NCI-H1092 (cell line): ENCODE measurements at places on chromosomes 16 and 17.

DNA sequence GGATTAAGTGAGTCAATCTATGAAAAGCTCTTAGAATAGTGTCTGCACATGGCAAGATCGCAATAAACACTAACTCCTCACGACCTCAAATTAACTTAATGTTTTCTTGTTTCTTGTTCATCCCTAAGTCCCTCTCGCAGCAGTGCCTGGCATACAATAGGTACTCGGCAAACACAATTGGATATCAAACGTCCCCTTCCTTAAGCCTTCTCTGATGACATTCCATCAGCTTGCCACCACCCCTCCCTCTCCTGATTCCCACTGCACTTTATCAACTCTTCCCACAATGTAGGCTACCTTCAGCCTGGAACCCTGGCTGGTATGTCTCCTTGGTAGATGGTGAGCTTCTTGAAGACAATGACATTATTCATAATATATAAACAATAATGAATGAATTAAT, 33.3 kb downstream of the CCDC42 start:
- DNase-seq = no peak

DNA sequence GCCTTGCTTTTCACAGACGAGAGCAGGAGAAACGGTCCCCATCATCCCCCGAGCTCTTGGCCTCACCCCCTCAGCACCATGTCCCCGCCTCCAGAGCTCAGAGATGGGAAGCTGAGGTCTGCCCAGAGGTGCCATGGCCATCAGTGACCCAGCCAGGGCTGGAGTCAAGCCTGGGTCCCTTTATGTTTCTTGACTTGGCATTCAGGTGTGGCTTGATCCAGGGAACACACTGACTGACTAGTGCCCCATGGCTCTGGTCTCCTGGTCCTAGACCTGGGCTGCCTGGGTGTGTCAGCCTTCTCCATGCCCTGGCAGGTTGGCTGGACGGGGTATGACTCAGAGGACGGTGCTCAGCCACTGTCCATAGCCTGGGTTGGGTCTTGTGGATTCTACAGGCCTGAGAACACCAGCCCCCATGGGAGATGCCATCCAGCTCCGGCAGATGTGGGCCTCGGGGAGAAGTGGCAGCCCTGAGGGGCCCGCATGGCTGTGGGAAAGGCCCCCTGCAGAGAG, 54.2 kb downstream of the ZFPM1 start:
- no peak for DNase-seq

GRCh38 chr17:4110152-4110551, 32.7 kb downstream of the ZZEF1 start:
- no peak for DNase-seq

GRCh38 chr16:79605999-79606398, 5.5 kb upstream of the MAF start:
- no peak for DNase-seq

DNA sequence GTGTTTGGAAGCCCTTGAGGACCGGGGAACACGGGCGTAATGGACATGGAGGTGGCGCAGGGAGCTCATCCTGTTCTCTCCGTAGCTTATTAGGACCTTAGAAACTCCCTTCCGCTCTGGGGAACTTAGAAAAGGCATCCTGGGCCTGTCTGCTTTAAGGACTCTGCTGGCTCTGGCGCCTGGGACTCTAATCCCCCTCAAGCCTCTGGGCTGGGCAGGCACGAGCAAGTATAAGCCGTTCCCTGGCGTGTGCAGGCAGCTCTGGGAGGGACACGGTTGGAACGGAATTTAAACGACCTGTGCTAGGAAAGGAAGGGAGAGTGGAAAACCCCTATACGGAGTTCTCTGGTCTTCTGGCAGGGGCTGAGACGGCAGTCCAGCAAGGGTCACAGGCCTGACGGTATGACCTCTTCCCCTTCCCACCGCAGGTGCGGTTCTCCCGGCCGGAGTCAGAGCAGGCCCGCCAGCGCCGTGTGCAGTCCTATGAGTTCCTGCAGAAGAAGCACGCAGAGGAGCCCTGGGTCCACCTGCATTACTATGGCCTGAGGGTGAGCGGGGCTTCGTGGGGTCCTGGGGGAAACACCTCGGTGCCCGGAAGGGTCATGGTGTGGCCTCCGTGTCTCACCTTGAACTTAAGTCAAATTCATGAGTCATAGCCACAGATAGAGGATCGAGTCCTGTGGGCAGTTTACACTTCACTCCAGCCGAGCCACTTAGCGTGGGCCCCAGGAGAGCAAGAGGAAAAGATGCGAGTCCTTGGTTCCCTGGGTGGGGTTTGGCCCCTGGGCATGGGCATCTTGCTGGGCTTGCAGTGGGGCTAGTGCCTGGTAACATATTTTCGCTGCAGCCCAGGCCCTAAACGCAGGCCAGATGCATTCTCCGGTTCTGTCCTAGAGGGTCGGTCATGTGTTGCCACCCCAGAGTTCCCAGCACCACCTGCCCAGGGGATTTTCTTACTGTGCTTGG, 17.7 kb downstream of the POLR3E start:
- DNase-seq = no peak

- no peak for DNase-seq
Measured at GRCh38 chr17:68238164-68238870, 9.5 kb upstream of the AMZ2 start.

- no peak for DNase-seq
Measured at GRCh38 chr17:66557886-66558285, 255.5 kb downstream of the PRKCA start.

- no peak for DNase-seq
Measured at GRCh38 chr17:62134397-62134796, 69.3 kb upstream of the MED13 start.

GRCh38 chr17:77676237-77676661, 282.3 kb upstream of the TNRC6C start:
- DNase-seq = no peak

- DNase-seq = no peak
Measured at GRCh38 chr17:76272541-76273444, 7.6 kb downstream of the UBALD2 start.

DNA sequence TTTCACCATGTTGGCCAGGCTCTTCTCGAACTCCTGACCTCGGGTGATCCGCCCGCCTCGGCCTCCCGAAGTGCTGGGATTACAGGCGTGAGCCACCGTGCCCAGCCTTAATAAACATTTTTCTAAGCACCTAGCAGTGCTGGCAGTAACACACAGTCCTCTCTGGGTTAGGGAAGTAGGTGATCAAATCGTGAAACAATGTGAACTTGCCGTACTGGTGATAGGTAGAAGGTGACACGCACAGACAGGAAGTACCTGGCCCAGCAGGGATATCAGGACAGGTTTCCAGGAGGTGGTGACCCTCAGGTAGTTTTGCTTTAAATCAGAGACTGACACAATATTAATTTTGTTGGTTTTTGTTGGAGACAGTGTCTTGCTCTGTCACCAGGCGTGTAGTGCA, 4.5 kb downstream of the PLD2 start:
- DNase-seq = no peak

DNA sequence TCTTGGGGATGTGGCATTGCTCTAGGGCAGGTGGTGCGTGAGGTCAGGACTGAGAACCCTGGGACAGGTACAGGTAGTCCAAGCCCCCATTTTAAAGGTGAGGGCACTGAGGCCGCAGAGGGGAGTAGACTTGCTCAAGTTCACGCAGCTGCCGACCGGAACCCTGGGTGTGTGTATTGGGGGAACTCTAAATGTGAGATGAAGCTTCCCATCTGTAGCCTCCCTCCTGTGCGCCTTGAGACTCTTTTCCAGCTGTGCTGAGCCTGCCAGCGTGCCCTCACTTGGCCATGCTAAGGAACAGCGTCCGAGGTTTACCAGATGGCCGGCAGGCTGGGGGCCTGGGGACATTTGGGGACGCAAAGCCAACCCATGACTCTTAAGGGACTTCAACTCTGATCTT, 79.0 kb upstream of the CDC42EP4 start:
- no peak for DNase-seq

DNA sequence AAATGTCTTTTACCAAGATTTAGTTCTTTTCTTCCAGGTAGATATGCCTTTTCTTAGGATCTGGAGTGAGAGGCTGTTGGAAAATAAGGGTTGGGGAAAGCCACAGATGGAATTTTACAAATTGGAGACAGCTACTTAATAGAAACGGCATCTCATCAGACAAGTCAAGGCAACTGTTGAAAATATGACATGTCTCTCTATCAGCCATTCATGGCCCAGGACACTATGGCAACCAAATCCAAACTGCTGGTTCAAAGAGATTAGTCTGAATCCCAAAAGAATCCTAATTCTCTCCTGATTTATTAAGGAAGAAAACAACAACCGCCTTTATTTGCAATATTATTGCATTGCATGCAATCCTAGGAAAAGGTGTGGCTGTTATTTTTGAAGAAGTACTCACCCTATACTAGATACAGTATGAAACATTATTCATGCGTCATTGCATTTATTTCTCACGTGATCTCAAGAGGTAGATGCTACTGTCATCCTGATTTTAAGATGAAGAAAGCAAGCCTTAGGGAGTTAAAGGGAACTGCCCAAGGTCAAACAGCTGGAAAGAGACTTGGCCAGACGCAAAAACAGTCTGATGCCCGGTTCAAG, 12.6 kb upstream of the CEP20 start:
- DNase-seq = no peak

GRCh38 chr16:54143934-54144571, 142.5 kb downstream of the IRX3 start:
- no peak for DNase-seq

DNA sequence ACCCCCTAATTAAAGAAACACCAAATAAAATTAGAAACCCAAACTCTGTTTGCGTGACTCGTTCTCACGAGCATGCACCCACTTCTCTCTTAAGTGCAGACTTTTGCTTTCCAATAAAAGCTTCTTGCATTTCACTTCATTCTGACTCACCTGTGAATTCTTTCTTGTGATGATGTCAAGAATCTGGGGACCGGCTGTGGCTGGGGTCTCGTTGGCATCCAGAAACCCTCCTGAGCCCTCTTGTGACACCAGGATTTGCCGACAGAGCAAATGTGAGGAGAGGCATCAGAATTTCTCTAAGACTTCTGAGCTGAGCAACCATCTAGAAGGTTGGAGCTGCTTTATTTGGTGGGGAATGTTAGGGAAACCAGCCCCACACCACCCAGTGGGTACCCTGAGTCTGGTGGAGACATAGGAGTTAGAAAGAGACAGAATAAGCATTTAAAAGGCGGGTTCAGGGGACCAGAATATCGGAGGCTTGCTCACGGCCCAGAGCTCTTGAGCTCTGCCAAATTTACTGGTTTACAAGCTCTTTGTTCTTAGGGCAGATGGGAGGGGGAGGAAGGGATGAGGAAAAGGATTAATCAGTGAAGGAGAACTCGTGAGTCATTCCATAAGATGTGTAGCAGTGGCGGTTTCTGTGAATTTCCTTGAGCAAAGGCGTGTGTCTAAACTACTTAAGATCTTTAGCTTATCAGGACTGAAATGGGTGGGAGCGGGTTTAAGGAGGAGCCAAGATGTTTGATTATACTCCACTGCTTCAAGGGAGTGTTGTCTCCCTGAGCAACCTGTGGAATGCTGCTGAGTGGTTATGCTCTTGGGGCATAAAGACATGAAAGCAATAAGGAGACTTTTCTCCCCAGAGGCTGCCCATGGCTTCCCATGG, 24.2 kb upstream of the TMC5 start:
- no peak for DNase-seq

- no peak for DNase-seq
Measured at GRCh38 chr17:82043507-82043906, 6.0 kb upstream of the DCXR start.

GRCh38 chr17:58051468-58051867, 31.8 kb upstream of the DYNLL2 start:
- DNase-seq = no peak

DNA sequence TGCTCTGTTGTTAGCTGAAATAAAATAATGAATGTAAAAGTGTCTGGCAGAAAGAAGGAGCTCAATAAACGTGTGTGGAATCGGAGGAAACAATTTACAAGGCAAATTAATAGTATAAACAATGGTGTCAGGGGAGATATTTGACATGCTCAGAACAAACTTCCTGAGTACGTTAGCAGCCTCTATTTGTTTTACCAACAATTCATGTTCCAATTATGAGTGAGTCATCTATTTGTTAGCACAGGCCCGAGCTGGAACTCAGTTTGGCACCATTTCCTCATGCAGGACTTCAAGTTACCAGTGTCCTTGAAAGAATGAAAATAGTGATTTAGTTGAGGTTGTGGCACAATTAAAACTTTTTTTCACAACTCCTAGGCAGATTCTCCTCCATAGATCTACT, 9.1 kb downstream of the ASIC2 start:
- DNase-seq = no peak

DNA sequence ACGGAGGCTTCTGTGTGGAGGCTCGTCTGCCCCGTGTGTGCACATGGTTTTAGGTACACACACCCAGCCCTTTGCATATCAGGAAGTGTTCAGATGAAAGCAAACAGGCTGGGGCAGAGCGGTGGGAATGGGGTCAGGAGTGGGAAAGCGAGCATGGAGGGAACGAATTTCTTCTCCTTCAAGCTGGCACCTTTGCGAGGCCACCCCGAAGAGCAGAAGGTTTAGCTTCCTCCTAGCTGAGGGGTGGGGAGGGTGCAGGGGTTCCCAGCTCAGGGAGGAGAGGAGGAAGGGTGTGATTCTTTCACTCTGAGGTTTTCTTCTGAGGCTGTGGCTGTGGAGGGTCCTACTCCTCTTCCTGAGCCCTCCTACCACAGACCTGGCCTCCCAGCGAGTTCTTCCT, 83.6 kb downstream of the ABR start:
- no peak for DNase-seq

- no peak for DNase-seq
Measured at GRCh38 chr16:31780342-31780741, 93.3 kb upstream of the ZNF267 start.

- no peak for DNase-seq
Measured at GRCh38 chr16:72530434-72530833, 358.5 kb upstream of the PMFBP1 start.

- DNase-seq = no peak
Measured at GRCh38 chr16:86635176-86635876, 57.0 kb downstream of the FOXL1 start.

DNA sequence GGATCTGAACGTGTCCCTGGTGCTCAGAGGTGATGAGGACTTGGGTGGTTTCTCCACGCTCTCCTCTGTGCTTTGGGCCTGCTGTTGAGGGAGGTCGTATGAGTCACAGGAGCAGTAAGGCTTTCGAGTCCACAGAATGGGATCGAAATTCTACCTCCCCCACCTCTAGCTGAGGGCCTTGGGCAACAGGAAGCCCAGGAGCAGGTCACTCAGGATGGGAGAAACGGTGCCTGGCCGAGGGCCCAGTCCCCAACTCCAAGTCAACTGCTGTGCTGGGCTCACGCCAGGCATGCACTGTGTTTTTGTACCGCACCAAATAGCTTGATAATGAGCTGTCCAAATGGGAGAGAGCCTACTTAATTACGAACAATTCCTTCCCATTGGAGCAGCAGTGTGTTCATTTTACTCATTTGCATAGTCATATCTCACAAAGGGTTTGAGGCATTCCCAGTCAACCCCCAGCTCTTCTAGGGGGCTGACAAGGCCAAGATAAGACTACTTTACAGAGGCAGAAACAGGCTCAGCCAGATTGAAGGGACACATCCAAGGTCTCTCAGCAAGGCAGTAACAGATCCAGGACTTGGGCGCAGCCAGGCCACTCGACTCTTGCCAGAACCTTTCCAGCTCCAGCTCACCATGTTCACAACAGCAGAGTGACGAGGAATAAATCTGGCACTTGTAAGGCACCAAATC, 53.6 kb downstream of the WNT3 start:
- DNase-seq = no peak

GRCh38 chr17:64192589-64192988, 62.6 kb upstream of the ERN1 start:
- DNase-seq = no peak

- DNase-seq = no peak
Measured at GRCh38 chr17:68498479-68499326, 13.5 kb upstream of the PRKAR1A start.
